ENCODE measurements at places on chromosomes 7 and 10. TPM values are rescaled to one million over a fixed set of nuclear protein-coding genes. Genes with fewer than 3 reads are reported as not detected.

The IFIT1 gene
- 16.9 TPM for total RNA-seq

The FGFBP3 gene
- 2.7 TPM for total RNA-seq

The HOXA11 gene
- total RNA-seq = 5.2 TPM

The SVOPL gene
- total RNA-seq = 2.4 TPM

The LIPJ gene
- not detected for total RNA-seq

The MYO1G gene
- total RNA-seq = 14.3 TPM

The FAM25C gene
- not detected for total RNA-seq

The ARMH3 gene
- total RNA-seq = 26.1 TPM

The ZNF438 gene
- total RNA-seq = 9.9 TPM

The TSPAN12 gene
- total RNA-seq = 76.5 TPM

The TLX1 gene
- not detected for total RNA-seq

The FAM180A gene
- 1.7 TPM for total RNA-seq

The LAMB1 gene
- 312 TPM for total RNA-seq

The TEX36 gene
- not detected for total RNA-seq

The PKD1L1 gene
- total RNA-seq = 0.82 TPM

The ZNF239 gene
- total RNA-seq = 4.7 TPM

The CHST3 gene
- 31.5 TPM for total RNA-seq
